ENCODE measurements at places on chromosomes 7 and 10. TPM values are rescaled to one million over a fixed set of nuclear protein-coding genes. Genes with fewer than 3 reads are reported as not detected.

GRCh38 chr7:114962441-114962840 is 40.5 kb downstream of the MDFIC start:
- DNase-seq = no peak

Gene ITGB8
- 52.1 TPM for total RNA-seq

Gene IFIT1
- total RNA-seq = 10.2 TPM

Gene STAG3
- total RNA-seq = 1.3 TPM

GRCh38 chr10:50506861-50507573 is 116.7 kb downstream of the SGMS1 start:
- no peak for DNase-seq

Gene CPEB3
- 5.2 TPM for total RNA-seq

DNA sequence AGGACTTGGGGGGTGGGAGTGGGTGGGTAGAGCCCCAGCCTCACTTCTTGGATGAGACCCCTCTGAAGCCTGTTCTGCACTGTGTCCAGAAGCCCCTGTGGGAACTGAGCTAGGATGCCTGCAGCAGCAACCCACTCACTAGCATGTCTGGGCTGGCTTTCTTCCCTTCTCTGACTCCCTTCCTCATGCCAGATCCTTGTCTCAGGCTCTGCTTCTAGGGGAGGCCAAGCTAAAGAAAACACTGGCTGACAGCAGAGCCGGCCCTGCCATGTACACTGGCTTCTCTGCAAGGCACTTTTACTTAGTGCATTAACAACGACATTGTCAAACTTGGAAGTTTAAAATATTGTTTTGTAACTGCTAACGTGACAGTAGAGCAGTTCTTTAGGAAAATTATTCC is 50.2 kb downstream of the ARHGAP22 start:
- DNase-seq = no peak

Gene MSMB
- total RNA-seq = not detected

Gene NME8
- total RNA-seq = not detected

DNA sequence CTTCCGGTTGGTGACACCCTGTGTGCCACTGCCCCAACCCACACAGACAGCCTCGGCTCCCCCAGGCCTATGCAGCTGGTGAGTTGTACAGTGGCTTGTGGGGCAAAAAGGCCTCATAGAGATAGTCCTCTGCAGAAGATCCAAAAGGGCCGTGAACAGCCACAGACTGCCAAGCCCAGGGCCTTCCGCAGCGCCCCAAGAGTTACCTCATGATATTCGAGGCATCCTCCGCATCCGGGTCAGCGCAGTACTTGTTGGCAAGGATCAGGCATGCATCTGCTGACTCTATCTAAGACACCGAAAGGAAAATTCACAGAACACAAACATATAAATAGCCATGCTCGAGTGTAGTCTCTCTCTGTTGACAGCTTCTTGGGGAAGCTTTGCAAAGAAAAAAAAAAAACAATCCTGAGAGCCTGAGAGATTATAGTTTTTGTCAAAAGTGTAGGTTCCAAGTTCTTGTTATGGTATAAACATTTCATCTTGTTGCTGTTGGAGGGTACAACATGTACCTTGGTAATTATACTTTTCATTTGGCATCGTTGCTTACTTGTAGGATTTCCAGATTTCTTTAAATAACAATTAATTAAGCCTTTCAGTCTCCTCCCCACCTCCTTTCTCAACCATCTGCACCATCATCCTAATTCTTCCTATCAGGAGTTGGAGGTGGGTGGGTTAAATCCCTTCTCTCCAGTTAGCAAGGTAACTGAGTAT is 553.0 kb downstream of the KCNMA1 start:
- no peak for DNase-seq

Gene ARHGAP22
- 8.2 TPM for total RNA-seq

DNA sequence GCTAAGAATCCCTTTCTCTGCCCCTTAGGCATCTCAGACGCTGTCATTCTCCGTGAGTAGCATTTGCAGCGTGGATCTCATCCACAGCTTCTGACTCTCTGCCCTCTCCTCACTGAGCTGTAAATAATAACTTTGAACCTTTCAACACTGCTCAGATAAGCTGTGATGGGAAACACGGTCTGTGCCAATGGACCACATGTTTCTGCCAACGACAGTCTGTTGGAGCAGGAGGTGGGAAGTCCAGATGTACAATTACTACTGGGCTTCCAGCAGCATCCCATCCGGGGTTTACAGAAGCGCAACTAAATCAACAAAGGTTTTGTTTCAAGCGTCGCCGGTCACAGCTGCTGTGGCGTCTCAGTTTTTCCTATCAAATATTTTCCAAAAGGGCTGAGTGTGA is 1110.6 kb downstream of the TYW1 start:
- no peak for DNase-seq

- DNase-seq = no peak
Measured at GRCh38 chr7:84232646-84233045, 38.1 kb upstream of the SEMA3A start.

Gene CACNA2D1
- 16.0 TPM for total RNA-seq

Gene PPRC1
- 19.8 TPM for total RNA-seq

DNA sequence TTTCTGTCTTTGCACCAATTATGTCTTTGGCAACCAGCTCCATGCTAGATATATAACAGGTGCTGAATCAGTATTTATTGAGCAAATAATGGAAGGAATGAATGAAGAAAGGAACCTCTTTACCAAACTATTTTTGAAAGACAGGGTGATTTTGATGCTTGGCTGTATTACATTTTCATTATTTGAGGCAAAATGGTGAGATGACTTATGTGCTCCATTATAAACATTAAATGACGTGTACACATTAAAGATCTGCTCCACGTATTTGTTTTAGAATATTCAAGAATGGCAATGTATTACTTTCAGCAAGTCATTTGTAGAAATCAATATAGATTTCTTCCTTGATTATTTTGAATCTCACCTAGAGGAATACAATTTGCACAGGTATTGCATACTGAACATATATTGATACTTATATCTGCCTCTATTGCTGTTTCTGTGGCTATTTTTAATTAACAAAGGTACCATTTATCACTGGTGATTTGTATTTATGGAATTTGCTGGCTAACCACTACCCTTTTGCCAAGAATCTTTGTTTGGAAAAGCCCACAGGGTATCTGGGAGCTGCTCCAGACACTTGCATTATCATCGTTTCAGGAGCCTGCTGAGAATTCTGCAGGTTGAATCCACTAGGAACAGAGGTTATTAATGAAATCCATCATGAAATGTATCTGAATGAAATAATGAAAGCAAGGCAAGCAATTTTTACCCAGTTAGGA is 92.2 kb downstream of the SEMA3C start:
- no peak for DNase-seq

DNA sequence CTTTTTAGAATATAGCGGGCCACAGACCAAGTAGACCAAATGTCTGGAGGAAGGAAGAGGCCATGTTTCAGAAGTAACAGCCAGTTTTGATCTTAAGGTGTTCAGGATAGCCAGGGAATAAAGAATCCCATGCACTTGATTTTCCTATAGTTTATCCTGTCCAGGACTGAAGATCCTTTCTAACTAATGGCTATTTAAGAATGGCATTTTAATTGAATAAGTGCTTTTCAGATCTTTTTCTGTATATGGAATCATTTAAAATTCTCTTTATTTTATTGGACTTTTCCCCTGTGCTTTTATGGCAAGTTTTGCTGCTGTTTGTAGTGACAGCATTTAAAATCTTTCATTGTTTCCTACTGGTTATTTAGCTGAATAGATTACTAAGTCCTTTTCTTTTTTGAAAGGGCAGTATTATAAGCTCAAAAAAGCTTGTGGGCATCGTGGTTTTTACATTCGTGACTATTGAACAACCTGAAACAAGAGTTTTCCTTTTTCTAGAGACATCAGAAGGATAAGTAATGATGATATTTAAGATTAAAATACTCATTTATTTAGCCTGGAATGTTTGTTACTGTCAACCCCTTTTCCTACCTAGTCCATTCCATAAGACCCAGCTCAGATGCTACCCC is 2.4 kb downstream of the INPP5F start:
- no peak for DNase-seq

DNA sequence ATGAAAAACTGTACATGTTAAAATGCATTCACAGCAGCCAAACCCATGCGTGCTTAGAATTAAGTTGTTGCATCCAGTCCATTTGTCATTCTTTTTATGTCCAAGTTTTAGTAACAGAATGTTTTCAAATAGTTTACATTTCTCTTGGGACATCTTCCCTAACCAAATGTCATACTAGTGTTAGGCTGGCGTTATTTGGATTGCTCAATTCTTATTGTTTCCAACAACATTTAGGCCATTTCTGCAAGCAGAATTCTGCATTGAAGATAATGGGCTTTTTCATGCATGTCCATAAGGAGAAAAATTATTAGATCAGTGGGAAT is 203.0 kb downstream of the HIBADH start:
- no peak for DNase-seq

GRCh38 chr7:70306173-70306572 is 707.9 kb downstream of the AUTS2 start:
- no peak for DNase-seq

Gene VENTX
- 4.6 TPM for total RNA-seq

Gene IRF5
- total RNA-seq = 4.6 TPM

- DNase-seq = no peak
Measured at GRCh38 chr7:100689230-100690135, 4.6 kb downstream of the GIGYF1 start.

DNA sequence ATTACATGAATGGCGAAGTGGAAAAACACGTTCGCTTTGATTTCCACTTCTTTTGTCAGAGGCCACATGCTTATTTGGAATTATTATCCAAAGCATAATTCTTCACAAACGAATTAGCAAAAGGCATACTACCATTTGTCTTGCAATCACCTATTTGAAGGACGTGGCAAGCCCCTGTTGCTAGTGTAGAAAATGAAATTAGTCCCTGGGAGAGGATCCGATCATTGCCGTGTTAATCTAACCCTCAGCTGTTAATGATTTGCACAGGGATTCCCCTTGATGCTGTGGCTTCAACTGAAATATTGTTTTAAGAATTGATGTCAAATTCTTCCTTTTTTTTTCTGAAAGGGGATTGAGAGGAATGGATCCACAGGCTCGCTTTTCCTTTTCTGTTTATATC is 4.6 kb downstream of the AGMO start:
- DNase-seq = no peak

GRCh38 chr10:110641256-110641655 is 2.9 kb upstream of the RBM20 start:
- no peak for DNase-seq

Gene NSMCE4A
- total RNA-seq = 72.2 TPM

Gene PTN
- total RNA-seq = 343 TPM

Gene WNT8B
- total RNA-seq = not detected

Gene NSUN6
- 28.4 TPM for total RNA-seq

- DNase-seq = no peak
Measured at GRCh38 chr10:3658766-3659165, 126.2 kb downstream of the KLF6 start.

- no peak for DNase-seq
Measured at GRCh38 chr10:45379891-45380540, 6.0 kb downstream of the ALOX5 start.

GRCh38 chr10:88227342-88228018 is 355.6 kb downstream of the RNLS start:
- DNase-seq = no peak

DNA sequence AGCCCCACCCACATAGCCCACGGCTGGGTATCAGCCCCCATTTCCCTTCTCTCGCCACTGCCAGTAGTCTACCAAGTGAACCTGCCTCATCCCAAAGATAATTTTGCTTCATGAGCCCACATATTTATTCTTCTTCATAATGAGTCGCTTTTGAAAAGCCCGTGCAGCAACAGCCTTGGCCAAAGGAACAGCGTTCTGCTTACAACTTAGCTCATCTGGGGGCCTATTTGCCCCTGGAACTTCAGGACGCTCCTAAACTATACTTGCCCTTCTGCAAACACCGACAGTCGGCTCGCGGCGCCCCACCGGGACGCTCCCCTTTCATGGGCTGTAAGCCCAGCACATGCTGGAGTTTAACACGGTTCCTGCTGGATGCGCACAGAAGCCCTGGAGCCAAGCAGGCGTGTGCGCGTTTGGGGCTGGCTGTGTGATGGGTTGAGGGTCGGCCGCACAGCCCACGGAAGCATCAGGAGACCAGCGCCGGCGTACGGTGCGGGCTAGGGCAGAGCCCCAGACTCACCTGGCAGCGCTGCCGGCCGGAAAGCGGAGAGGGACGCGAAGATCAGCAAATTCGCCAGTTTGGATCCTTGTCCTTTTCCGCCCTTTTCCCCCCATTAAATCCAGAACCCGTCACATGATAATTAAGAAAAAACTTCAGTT is 370 bp downstream of the TMEM60 start:
- no peak for DNase-seq

- DNase-seq = no peak
Measured at GRCh38 chr7:16985621-16986020, 103.8 kb upstream of the AGR3 start.

Gene RPP30
- total RNA-seq = 48.7 TPM

Gene INA
- not detected for total RNA-seq

DNA sequence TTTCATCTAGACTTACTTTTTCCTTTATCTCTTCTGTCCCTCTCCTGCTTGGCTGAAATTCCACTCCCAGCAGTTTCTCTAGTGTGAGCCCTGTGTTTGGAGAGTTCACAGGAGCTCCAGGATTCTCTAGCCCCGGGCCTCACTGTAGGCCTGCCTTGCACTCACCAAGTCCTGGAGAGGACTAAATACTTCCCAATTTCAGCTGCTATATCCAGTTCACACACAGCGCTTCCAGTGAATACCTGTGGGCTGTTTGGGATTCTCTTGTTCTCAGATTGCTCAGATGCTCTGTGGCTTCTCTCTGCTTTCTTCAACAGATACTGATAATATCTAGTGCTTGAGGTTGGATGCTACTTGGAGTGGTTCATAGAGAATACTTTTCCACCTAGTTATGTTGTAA is 46.0 kb downstream of the MINPP1 start:
- DNase-seq = no peak

DNA sequence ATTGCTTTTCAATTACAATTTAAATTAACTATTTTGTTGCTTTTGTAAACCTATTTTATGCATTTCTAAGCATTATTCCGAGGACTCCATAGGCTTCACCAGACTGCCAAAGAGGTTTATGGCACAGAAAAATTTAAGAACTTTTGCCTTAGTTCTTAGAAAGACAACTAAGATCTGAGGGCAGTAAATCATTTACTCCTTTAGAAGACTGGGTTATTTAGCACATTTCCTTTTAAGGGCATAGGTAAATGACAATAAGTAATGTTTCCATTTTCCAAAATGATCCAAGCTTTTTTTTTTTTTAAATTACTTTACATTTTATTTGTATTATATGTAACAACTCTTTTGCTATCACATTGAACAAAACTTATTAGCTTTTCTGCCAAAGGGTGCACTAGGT is 15.0 kb upstream of the STEAP4 start:
- DNase-seq = no peak

Measured in breast epithelium (tissue), 4 donors.